Left lung (tissue), 14 donors: ENCODE measurements at places on chromosomes 12 and 14.

GRCh38 chr14:31968107-31968810, 108.8 kb upstream of the ARHGAP5 start:
- no peaks in the 10 kb centered on the region for H3K4me1 ChIP-seq
- H3K27me3 ChIP-seq: no peaks in the 10 kb centered on the region
- DNase-seq: no peak
- no peak overlapping the region for H3K27ac ChIP-seq

GRCh38 chr12:11904124-11904523, 166.6 kb upstream of the BCL2L14 start:
- H3K4me3 ChIP-seq: no peak overlapping the region
- no peaks in the 10 kb centered on the region for H3K27me3 ChIP-seq
- DNase-seq: no peak
- H3K36me3 ChIP-seq: no peaks in the 10 kb centered on the region

- no peaks in the 10 kb centered on the region for H3K36me3 ChIP-seq
- no peaks in the 10 kb centered on the region for H3K27me3 ChIP-seq
- no peak overlapping the region for H3K4me3 ChIP-seq
- H3K27ac ChIP-seq: no peak overlapping the region
- no peaks in the 10 kb centered on the region for H3K4me1 ChIP-seq
Observed at GRCh38 chr12:19778797-19779196, 339.5 kb downstream of the AEBP2 start.

DNA sequence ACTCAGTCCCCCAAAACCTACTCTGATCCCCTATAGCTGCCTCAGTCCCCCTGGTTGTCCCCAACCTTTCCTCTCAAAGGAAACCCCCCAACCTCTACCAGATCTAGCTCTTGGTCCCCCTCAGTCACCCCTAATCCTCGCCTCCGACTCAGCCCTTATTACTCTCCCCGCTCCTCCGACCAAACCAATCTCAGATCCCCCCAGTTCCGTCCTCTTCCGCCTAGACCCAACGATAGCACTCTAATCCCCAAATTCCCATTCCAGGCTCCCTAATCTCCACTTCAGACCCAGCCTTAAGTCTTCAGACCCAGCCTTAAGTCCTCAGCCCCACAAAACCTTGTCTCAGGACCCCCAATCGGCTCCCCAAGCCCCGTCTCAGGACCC, 612 bp downstream of the VPS37B start:
- peak overlapping the region; percentile 86 for H3K27ac ChIP-seq
- H3K36me3 ChIP-seq: no peaks in the 10 kb centered on the region
- DNase-seq: no peak

DNA sequence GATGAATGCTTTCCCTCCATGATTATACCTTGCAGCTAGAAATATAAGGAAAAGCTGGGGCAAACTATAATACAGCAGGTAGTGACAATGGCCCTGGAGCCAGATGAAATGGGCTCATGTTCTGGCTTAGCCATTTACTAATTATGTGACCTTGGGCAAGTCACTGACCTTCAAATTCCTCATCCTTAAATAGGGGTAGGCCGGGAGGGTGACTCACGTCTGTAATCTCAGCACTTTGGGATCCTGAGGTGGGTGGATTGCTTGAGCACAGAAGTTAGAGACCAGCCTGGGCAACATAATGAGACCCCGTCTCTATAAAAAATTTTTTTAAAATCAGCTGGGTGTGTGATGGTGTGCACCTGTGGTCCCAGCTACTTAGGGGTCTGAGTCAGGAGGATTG, 155.4 kb downstream of the C12orf75 start:
- no peak overlapping the region for H3K27ac ChIP-seq
- no peaks in the 10 kb centered on the region for H3K27me3 ChIP-seq
- no peak overlapping the region for H3K4me3 ChIP-seq
- H3K36me3 ChIP-seq: no peaks in the 10 kb centered on the region

- H3K36me3 ChIP-seq: no peaks in the 10 kb centered on the region
- H3K4me3 ChIP-seq: no peak overlapping the region
- peaks cover 5% of the 10 kb centered on the region for H3K4me1 ChIP-seq
- no peaks in the 10 kb centered on the region for H3K27me3 ChIP-seq
- H3K27ac ChIP-seq: no peak overlapping the region
Observed at GRCh38 chr12:69339999-69340398, 8.2 kb upstream of the LYZ start.

GRCh38 chr14:61186341-61187195, 94.6 kb downstream of the TMEM30B start:
- no peaks in the 10 kb centered on the region for H3K36me3 ChIP-seq
- H3K4me3 ChIP-seq: no peak overlapping the region
- no peak overlapping the region for H3K27ac ChIP-seq
- no peak for DNase-seq
- H3K27me3 ChIP-seq: peaks cover 43% of the 10 kb centered on the region
- H3K4me1 ChIP-seq: peaks cover 3% of the 10 kb centered on the region

GRCh38 chr14:91830777-91831176, 36.6 kb downstream of the TC2N start:
- peak overlapping the region; percentile 60 for H3K27ac ChIP-seq
- H3K36me3 ChIP-seq: no peaks in the 10 kb centered on the region
- DNase-seq: peak; percentile 90
- H3K4me1 ChIP-seq: peaks cover 4% of the 10 kb centered on the region

- H3K4me1 ChIP-seq: peaks cover 29% of the 10 kb centered on the region
- H3K4me3 ChIP-seq: no peak overlapping the region
- H3K27me3 ChIP-seq: no peaks in the 10 kb centered on the region
- peak overlapping the region; percentile 70 for H3K27ac ChIP-seq
Observed at GRCh38 chr12:52082988-52083637, 3.6 kb downstream of the SMIM41 start.

- H3K36me3 ChIP-seq: no peaks in the 10 kb centered on the region
- H3K27ac ChIP-seq: no peak overlapping the region
- no peaks in the 10 kb centered on the region for H3K27me3 ChIP-seq
- H3K4me3 ChIP-seq: no peak overlapping the region
- no peak for DNase-seq
Observed at GRCh38 chr14:67586369-67586768, 13.7 kb downstream of the PIGH start.

DNA sequence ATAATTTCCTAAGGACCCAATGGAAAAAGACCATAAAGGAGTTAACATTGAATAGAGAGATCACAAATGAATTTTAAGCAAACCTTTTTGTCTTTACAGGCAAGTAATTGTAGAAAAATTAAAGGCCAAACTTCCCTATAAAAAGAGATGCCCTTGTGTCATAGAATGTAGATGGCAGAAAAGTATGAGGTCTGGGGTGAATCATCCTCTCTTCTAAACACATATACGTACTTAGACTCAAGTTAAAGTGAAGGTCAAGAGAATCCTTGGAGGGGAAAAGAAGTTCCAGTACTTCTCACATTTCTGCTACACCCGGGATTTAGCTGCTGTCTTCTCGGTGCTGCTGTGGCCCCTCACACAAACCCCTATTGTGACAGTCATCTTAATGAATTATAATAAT, 116.2 kb upstream of the ARID2 start:
- no peaks in the 10 kb centered on the region for H3K36me3 ChIP-seq
- no peak overlapping the region for H3K4me3 ChIP-seq
- no peak overlapping the region for H3K27ac ChIP-seq
- H3K4me1 ChIP-seq: no peaks in the 10 kb centered on the region

GRCh38 chr14:58281969-58282368, 16.4 kb upstream of the ARID4A start:
- peaks cover 29% of the 10 kb centered on the region for H3K4me1 ChIP-seq
- no peak overlapping the region for H3K4me3 ChIP-seq
- DNase-seq: no peak
- H3K27ac ChIP-seq: peak overlapping the region; percentile 86

DNA sequence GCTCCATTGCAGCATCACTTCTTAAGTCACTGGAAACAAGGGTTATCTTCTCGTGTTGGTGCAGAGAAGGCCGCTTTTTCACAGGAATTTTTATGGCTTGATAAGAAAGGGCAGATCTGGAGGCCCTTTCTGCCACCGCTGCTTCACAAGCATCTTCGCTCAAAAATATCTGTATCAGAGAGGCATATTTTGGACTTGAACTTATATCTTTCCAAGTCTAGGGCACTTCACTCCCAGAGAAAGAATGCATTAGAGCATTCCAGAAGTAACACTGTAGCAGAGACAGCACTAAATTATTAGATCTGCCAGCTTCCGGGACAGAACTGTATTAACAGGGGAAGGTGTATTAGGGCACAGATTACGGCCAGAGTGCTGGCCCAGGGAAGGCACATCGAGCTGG, 151.7 kb upstream of the AMIGO2 start:
- H3K36me3 ChIP-seq: peaks cover 10% of the 10 kb centered on the region
- H3K27me3 ChIP-seq: no peaks in the 10 kb centered on the region
- no peak for DNase-seq
- no peak overlapping the region for H3K27ac ChIP-seq

GRCh38 chr14:65041434-65041915, 54.8 kb downstream of the FNTB start:
- no peaks in the 10 kb centered on the region for H3K27me3 ChIP-seq
- DNase-seq: no peak
- H3K4me3 ChIP-seq: no peak overlapping the region
- H3K4me1 ChIP-seq: no peaks in the 10 kb centered on the region

DNA sequence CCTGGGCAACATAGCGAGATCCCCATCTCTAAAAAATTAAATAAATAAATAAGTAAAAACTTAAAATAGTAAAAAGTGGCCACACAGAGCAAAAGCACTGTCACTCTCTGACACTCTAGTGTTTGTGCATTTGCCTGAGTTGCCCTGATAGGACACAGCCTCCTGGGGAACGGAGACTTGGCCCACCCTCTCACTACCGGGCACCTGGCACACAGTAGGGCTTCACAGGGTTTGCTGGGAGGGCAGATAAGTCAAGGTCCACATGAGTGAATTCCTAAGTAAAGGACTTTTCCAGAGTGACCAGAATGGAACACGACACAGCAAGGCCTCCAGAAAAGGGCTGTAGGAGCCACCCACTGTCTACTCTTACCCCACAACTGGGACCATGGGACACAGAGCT, 54.3 kb downstream of the SCARB1 start:
- H3K27ac ChIP-seq: no peak overlapping the region
- peaks cover 49% of the 10 kb centered on the region for H3K36me3 ChIP-seq
- no peaks in the 10 kb centered on the region for H3K27me3 ChIP-seq
- no peak for DNase-seq

GRCh38 chr14:52907949-52908348, 42.9 kb downstream of the FERMT2 start:
- no peak overlapping the region for H3K27ac ChIP-seq
- no peak for DNase-seq
- no peak overlapping the region for H3K4me3 ChIP-seq
- H3K36me3 ChIP-seq: no peaks in the 10 kb centered on the region
- H3K4me1 ChIP-seq: peaks cover 3% of the 10 kb centered on the region

- no peaks in the 10 kb centered on the region for H3K27me3 ChIP-seq
- no peaks in the 10 kb centered on the region for H3K36me3 ChIP-seq
- H3K4me3 ChIP-seq: no peak overlapping the region
- no peaks in the 10 kb centered on the region for H3K4me1 ChIP-seq
- no peak for DNase-seq
- no peak overlapping the region for H3K27ac ChIP-seq
Observed at GRCh38 chr12:103561174-103561573, 25.9 kb upstream of the STAB2 start.

GRCh38 chr12:120737557-120738251, 12.1 kb downstream of the ACADS start:
- H3K4me3 ChIP-seq: no peak overlapping the region
- H3K36me3 ChIP-seq: peaks cover 32% of the 10 kb centered on the region
- no peak for DNase-seq
- H3K4me1 ChIP-seq: no peaks in the 10 kb centered on the region
- H3K27me3 ChIP-seq: no peaks in the 10 kb centered on the region
